ENCODE measurements at places on chromosomes 4 and X. TPM values are rescaled to one million over a fixed set of nuclear protein-coding genes. Genes with fewer than 3 reads are reported as not detected.

The F8A3 gene
- 3.9 TPM for total RNA-seq

The TMA16 gene
- 16.5 TPM for total RNA-seq

The MSN gene
- 62.0 TPM for total RNA-seq

The MAGEA11 gene
- total RNA-seq, result not detected

The SNCA gene
- 0.11 TPM for total RNA-seq

The PTCHD1 gene
- under 0.01 TPM for total RNA-seq

The NXF2B gene
- total RNA-seq, result not detected

The XKRX gene
- total RNA-seq, result not detected

The UGDH gene
- total RNA-seq, result 79.7 TPM

Measured in placental epithelial cell (primary cell).